ENCODE measurements at places on chromosomes 11 and 22.

DNA sequence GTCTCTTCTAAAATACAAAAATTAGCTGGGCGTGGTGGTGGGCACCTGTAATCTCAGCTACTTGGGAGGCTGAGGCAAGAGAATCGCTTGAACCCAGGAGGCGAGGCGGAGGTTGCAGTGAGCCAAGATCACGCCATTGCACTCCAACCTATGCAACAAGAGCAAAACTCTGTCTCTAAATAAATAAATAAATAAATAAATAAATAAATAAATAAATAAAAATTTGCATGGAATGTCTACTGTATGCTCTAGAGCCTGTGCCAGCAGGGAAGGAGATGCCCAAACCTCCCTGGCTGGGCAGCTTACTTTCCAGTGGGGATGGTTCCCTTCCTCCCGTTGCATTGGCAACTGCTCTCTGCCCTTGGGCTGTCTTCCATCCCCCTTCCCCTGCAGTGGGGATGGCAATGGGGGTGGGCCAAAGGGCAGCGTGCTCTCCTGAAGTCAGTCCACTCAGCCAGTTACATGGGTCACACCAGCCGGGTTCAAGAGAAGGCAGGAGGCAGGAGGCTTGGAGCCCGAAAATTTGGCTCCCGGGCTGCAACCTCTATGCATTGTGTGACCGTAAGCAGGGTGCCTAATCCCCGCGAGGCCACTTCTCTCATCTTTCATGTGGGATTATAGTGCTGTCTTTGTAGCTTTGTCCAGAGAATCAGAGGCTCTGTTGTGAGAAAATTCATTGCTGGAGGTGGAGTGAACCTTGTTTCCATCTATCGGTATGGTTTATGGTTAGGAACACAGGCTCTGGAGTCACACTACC is 1.4 kb upstream of the LRRC10B start:
- DNase-seq = no peak

- no peak for DNase-seq
Observed at GRCh38 chr11:2777386-2777785, 77.6 kb upstream of the KCNQ1OT1 start.

GRCh38 chr11:134153147-134153905 is 70.4 kb downstream of the NCAPD3 start:
- no peak for DNase-seq

DNA sequence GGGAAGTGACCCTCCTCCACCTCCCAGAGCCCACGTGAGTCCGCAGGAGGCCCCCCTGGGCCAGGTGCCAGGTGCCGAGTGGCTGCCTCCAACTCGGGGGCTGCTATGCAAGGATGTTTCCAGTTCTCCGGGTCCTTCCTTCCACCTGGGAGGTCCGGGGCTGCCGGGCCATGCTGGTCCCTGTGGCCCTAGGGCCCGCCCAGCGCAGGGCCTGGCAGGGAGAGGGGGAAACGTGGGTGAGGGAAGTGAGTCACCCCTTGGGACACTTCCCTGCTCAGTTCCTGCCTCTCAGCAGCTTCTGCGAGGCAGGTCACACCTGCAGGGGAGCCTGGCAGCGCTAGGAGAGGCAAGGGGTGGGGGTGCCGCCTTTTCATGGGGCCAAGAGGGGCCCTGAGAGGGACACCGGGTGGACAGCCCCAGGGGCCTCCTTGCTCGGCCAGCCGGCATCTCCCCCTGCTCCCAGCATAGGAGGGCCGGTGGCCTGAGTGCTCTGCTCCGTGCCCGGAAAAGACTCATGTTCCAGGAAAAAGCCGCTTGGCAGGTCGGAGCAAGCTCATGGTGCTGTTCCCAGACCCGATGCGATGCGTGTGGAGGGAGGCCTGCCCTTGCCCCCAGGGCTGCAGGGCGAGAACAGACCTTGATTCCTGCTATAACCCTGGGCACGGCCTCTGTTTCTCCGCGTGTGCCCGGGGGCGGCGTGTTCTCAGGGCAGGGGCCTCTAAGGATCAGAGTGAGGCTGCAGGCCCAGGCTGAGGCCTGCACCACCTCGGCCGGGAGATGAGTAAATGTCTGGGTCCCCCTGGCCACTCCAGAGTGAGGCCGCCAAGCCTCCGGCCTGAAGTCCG is 30.3 kb upstream of the WNT7B start:
- no peak for DNase-seq

Data from C1 segment of cervical spinal cord (tissue), 14 donors.